Central memory CD4-positive, alpha-beta T cell (primary cell): ENCODE measurements at places on chromosomes 6 and 20.
A peak's percentile ranks its signal among the peaks of the same experiment; 100 is the strongest.

DNA sequence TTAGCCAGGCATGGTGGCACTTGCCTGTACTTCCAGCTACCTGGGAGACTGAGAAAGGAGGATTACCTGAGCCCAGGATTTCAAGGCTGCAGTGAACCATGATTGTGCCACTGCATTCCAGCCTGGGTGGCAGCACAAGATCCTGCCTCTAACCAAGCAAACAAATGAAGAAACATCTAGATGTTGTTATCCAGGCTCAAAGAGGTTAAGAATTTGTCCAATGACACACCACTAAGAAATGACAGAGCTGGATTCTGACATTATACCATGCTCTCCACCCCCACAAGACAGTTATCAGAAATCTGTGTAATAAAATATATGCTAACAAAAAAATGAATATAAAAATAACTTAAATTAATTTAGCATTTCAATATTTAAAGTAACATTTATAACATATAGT lies 925.5 kb upstream of the SLC35B3 start:
- no peak for DNase-seq

- DNase-seq, result no peak
These were observed 74.4 kb downstream of the SMOC2 start for GRCh38 chr6:168515376-168515775.

DNA sequence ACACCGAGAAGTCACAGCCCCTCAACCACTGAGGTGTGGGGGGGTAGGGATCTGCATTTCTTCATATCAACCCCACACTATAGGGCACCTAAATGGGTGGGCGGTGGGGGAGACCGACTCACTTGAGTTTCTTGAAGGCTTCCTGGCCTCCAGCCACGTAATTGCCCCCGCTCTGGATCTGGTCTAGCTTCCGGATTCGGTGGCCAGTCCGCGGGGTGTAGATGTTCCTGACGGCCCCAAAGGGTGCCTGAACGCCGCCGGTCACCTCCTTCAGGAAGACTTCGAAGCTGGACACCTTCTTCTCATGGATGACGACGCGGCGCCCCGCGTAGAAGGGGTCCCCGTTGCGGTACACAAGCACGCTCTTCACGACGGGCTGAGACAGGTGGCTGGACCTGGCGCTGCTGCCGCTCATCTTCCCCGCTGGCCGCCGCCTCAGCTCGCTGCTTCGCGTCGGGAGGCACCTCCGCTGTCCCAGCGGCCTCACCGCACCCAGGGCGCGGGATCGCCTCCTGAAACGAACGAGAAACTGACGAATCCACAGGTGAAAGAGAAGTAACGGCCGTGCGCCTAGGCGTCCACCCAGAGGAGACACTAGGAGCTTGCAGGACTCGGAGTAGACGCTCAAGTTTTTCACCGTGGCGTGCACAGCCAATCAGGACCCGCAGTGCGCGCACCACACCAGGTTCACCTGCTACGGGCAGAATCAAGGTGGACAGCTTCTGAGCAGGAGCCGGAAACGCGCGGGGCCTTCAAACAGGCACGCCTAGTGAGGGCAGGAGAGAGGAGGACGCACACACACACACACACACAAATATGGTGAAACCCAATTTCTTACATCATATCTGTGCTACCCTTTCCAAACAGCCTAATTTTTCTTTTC lies at the start of gene DCDC2:
TSS of gene DCDC2 (minus strand) at position 724 of the 883 bp plus-strand sequence. CDS start at position 415, 309 bp downstream.
- DNase-seq, result peak; percentile 36

GRCh38 chr6:25302151-25302550 lies 23.0 kb downstream of the CARMIL1 start:
- no peak for DNase-seq

DNA sequence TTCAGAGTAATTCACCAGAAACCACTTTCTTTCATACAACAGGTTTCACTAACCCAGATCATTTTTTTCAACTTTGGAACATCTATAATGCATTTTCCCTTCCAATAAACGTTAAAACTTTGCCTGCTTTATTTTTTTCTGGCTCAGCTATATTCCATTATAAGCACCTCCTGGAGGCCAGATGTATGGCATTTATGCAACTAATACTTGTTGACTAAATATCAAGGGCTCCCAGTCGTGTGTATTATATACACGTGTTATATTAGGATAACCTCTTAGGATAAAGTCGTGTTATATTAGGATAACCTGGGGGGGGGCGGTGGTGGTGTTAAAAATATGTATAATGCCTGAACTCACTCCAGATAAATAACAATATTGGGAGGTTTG lies 6.7 kb downstream of the OPN5 start:
- DNase-seq, result no peak

GRCh38 chr6:125584468-125584939 lies 164.9 kb upstream of the HEY2 start:
- no peak for DNase-seq

GRCh38 chr20:20887593-20888265 lies 175.3 kb upstream of the RALGAPA2 start:
- no peak for DNase-seq

DNA sequence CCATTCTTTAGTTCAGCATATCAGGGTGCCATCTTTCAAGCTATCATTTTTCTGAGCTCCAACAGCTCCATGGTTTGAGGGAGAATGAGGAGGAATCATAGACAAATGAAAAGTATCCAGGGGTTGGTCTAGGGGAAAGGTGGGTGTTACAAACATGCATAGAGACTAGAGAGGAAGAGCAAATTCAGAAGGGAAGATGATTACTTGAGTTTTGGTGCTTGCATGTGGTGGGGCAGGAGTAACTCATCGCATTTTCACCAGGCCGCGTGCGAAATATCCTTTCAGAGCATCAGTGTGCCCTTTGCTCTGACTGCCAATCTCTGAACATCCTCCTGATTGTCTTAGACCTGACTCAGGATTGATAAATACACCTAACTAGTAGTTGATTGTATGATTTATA lies 7.7 kb upstream of the BICRAL start:
- peak; percentile 16 for DNase-seq

- no peak for DNase-seq
These were observed 23.6 kb downstream of the RWDD2A start for GRCh38 chr6:83216806-83217205.

DNA sequence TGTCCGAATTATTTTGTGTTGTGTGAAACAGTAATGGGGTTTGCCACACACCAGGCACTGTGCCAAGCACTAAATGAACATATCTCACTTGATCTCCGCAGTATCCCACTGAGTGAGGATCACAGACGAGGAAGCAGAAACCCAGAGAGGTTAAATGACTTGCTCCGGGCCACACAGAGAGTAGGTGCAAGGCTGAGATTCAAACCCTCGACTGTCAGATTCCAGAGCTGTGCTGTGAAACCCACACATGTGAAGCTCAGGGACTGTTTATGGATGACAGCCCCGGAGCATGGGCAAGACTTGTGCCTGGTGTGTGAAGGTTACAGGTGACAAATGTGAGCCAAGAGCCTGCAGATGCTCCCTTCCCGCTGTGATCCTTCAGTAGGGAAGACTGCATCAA lies 87.8 kb upstream of the SIRPA start:
- DNase-seq, result no peak

DNA sequence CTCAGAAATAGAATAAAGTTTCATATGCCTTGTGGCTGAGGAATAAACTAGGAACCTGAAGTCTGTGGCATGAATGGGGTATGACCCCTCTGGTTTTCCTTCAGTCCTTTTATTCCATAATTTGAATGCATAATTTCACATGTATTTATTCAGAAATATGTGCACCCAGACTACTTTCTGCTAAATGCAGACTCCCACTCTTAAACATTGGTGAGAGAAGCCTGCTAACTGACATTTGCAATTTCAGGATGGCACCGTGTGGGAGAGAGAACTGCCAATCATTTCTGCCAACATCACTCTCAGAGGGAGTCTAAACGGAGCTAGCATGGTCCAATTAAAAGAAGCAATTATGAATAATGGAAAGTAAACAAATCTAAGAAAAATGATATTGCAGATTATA lies 141.3 kb downstream of the ADGRB3 start:
- DNase-seq, result no peak

- no peak for DNase-seq
These were observed 1.4 kb downstream of the GINS1 start for GRCh38 chr20:25408890-25409289.

- DNase-seq, result no peak
These were observed 59.9 kb downstream of the EYA2 start for GRCh38 chr20:46954490-46955038.

- no peak for DNase-seq
These were observed 19.2 kb upstream of the ZSCAN16 start for GRCh38 chr6:28105245-28105639.

DNA sequence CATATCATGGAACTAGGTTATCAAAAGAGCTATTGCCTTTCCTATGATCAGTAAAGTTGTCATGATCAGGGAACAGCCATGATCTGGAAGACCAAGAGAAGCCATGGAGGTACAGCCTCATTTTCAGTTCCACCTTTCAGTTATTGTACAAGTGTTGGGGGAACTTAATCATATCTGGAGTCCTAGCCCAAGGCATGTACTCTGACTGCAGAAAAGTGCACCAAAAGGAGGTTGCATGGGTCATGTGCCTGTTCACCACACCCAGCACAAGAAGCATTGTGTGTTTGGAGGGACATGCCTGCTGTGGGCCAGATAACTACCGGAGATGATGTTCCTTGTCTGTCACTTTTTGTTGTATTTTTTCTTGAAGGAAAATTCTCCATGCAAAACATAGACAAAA lies 185.8 kb upstream of the MAN1A1 start:
- no peak for DNase-seq

- no peak for DNase-seq
These were observed 78.8 kb downstream of the PTCHD4 start for GRCh38 chr6:48032151-48032550.

DNA sequence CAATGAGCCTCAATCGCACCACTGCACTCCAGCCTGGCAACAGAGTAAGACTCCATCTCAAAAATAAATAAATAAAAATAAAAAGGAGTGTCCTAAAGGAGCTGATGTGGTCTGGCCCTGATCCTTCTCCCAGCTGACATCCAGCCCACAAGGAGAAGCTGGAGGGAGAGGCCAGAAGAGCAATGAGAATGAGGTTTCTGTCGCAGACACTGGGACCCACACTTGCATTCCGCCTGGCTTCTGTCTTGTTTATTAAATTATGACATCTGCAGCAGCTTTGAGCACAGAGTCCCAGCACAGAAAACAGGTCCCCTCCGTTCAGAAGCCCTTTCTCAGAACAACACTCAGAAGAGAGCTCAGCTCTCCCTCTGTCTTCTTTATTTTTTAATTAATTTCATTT lies 10.3 kb upstream of the E2F1 start:
- no peak for DNase-seq

DNA sequence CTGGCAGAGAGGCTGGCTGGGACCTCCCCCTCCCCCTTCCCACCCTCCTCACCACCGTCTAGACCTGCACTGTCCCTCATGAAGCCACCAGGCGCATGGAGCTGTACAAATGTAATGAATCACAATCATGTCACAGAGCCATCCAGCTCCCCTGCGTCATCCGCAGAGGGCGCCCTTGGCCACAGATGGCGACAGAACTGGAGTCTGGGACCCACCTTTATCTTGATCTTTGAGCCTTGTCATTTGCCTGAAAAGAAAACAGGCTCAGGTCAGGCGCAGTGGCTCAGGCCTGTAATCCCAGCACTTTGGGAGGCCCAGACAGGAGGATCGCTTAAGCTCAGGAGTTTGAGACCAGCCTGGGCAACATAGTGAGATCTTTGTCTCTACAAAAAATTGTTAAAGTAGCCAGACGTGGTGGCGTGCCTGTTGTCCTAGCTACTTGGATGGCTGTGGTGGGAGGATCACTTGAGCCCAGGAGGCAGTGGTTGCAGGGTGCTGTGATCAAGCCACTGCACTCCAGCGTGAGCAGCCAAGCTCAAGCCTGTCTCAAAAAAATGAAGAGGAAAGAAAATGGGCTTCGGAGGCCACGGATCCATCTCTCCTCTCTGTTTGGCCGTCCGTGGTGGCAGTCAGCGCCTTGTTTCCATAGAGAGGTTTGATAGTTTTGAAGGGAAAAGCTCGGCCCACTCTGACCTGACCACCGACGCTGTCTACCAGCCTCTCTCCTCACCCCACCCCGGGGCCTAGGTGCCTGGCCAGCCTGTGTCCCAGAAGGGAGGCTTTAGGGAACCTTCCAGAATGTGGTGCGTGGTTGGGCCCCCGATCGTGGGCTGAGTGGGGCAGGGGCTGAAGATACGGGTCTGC lies 6.2 kb downstream of the COL9A3 start:
- no peak for DNase-seq

GRCh38 chr6:41200901-41201763 lies at the start of gene TREML2:
Gene TREML2, minus strand, starts transcription at chr6:41201149. Its CDS starts 141 bp downstream, at chr6:41201008.
- no peak for DNase-seq

- DNase-seq, result no peak
These were observed 28.5 kb upstream of the MAP3K4 start for GRCh38 chr6:160962835-160963623.

DNA sequence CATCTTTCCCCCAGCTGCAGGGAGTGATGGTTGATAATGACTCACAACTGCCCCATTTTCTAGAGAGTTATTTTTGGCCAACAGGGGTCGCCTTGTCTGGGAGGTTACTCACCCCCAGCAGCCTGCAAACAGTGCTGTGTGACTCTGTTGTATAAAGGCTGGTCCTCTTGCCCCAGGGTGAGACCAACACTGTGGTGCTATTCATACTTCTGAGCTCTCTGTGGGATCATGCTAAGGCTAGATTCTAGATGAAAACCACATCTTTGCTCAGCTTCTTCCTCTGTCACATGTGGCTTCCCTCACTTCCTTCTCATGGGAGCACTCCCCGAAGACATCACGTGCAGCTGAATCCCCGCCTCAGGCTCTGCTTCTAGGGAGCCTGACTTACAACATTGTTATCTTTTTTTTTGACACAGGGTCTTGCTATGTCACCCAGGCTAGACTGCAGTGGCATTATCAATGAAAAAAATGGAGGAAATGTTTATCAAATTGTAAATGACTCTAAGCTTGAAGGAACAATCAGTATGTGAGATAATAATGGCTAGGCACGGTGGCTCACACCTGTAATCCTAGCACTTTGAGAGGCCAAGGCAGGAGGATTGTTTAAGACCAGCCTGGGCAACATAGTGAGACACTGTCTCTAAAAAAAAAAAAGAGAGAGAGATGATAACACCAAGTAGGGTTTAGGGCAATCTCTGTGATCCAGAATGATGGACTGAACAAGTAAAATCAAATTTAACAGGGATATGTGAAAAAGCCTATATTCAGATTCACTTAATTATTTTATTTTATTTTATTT lies 55.7 kb upstream of the SLC23A2 start:
- DNase-seq, result peak; percentile 70

- DNase-seq, result no peak
These were observed 77.9 kb upstream of the PAK5 start for GRCh38 chr20:9916761-9917160.

- no peak for DNase-seq
These were observed 333.3 kb upstream of the SYNCRIP start for GRCh38 chr6:85975957-85976356.

DNA sequence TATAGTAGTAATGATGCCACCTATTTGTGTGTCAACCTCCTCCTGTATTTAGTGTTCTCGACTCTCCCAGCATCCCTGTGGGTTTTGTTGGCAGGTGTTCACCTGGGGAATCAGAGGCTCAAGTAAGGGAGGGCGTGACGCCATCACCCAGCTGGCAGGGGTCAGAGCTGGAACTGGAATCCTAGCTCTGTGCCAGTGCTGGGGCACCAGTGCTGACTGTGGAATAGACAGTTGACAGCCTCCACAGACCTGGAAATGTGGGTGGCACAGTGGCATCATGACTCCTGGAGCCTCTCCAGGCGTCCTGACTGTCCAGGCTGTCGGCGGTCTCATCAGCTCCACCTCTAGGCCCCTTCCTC lies 102.8 kb downstream of the SYCP2 start:
- DNase-seq, result no peak

- DNase-seq, result no peak
These were observed 101.6 kb downstream of the ATXN1 start for GRCh38 chr6:16659466-16660156.
